B cell (primary cell): ENCODE measurements at places on chromosomes 11 and 22. TPM values are rescaled to one million over a fixed set of nuclear protein-coding genes. Genes with fewer than 3 reads are reported as not detected.

The NFAM1 gene
- polyA plus RNA-seq = 0.29 and 0.52 TPM in 2 replicates

The ADORA2A gene
- polyA plus RNA-seq = 30.5 and 32.4 TPM in 2 replicates

The BEST1 gene
- polyA plus RNA-seq = 0.07 and 0.42 TPM in 2 replicates

The PPP1R14B gene
- polyA plus RNA-seq = 35.9 and 51.0 TPM in 2 replicates

The DGCR6L gene
- 24.3 and 33.4 TPM in 2 replicates for polyA plus RNA-seq

The LRRC74B gene
- polyA plus RNA-seq = 0.01 TPM in 1 of 2 replicates, not detected in the other

The SH3BP1 gene
- polyA plus RNA-seq = 61.0 and 69.7 TPM in 2 replicates

The TYR gene
- polyA plus RNA-seq = not detected in 2 replicates

DNA sequence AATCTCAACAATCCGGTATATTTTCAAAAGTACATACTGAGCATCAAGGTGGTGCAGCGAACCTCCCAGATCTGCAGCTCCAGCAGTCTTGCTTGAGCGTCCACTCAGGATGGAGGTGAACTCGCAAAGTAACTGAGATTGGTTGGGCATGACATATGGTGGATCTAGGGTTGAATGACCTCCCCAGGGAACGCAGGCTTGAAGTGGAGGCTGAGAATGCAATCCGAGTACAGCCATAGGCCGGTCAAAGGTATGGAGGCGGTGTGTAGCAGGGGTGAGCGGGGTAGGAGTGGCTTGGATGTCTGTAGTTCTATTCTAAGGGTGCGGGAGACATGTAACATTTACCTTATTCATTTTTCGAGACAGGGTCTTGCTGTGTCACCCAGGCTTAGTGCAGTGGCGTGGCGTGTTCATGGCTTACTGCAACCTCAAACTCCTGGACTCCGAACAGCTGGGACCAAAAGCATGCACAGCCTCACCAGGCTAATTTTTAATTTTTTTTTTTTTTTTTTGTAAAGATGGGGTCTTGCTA is 631 bp upstream of the C22orf39 start:
- H3K36me3 ChIP-seq = peaks cover 44% of the 10 kb centered on the region
- peak overlapping the region; percentile 80 for H3K4me3 ChIP-seq
- H3K27me3 ChIP-seq = no peaks in the 10 kb centered on the region
- peak overlapping the region; percentile 96 for H3K27ac ChIP-seq
- H3K4me1 ChIP-seq = peaks cover 16% of the 10 kb centered on the region

- no peaks in the 10 kb centered on the region for H3K27me3 ChIP-seq
- no peak overlapping the region for H3K27ac ChIP-seq
- H3K4me1 ChIP-seq = no peaks in the 10 kb centered on the region
- DNase-seq = peak; percentile 65
- peaks cover 7% of the 10 kb centered on the region for H3K36me3 ChIP-seq
Measured at GRCh38 chr11:77619576-77620198, 17.9 kb downstream of the CLNS1A start.

DNA sequence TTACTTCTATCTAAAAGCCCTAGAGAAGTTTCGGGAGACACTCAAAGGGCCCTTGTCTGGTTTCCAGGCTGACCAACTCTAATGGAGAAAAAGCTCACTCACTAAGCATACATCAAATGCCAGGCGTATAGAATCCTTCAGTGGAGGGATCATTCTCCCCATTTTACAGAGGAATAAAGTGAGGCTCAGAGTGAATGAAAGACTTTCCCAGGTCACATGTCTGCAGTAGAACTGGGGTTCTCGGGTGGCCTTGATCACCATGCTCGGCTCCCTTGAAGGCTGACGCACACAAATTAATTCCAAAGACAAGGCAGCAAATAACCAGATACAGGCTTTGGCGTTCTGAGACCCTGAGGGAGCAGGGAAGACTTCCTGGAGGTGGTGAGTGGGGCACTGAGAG is 60.0 kb downstream of the THAP12 start:
- no peak overlapping the region for H3K4me3 ChIP-seq
- peaks cover 33% of the 10 kb centered on the region for H3K27me3 ChIP-seq
- H3K4me1 ChIP-seq = no peaks in the 10 kb centered on the region
- no peak for DNase-seq
- H3K36me3 ChIP-seq = no peaks in the 10 kb centered on the region

DNA sequence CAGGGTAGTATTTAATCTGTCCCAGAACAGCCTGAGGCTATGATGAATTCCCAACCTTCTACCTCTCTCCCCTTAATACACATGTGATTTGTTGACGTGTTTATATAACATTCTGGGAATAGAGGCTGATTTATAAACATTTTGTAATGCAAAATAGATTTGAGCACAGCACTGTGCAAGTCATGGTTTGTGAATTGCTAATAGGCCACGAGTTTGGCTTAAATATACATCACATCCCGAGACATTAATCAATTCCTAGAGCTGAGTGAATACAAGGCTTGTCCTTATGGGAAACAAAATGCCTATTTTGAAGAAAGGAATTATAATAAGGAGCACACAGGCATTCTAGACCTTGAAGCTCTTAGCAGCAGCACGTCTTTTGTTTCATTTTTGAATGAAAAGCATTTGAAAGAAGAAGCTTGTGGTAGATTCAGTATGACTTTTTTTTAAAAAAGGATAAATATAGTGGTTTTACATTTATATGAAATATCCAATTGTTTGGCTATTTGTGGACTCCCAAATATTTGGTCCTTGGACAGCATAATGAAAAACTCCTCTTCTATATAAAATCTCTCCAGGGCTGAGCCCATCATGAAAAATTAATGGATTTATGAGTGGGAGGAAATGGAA is 116.4 kb downstream of the SLC17A6 start:
- no peak overlapping the region for H3K27ac ChIP-seq
- no peaks in the 10 kb centered on the region for H3K4me1 ChIP-seq
- no peaks in the 10 kb centered on the region for H3K36me3 ChIP-seq
- H3K27me3 ChIP-seq = no peaks in the 10 kb centered on the region
- no peak overlapping the region for H3K4me3 ChIP-seq

DNA sequence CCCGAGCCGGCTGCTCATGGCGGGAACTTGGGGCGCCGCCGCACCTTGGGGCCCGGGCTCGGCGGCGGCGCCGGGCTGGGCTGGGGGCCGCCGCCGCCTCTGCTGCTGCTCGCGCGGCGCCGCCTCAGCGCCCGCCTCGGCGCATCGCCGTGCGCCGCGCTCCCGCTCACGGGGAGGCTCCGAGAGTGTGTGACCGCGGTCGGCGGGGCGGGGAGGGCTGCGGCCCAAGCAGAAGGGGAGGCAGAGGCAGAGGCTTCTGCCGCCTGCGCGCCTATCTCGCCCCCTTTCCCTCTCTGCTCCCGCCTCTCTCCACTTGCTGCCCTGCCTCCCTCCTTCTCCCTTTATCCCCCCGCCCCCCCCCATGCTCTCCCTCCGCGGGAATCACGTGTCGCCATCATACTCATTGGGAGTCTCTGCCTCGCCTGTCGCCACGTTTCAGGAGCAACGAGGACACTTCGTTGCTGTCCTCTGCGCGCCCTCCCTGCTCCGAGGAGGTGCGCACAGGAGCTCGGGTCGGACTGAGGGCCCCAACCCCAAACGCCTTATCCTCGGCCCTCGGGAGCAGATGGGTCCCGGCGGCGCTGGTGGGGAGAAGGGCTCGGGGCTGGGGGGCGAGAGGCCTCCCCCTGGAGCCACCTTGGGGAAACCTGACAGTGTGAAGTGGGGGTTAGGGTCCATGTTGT is at the start of gene GUCY1A2:
GUCY1A2 (minus strand) TSS at position 258 of the 683 bp plus-strand sequence. CDS start 421 bp downstream, outside the sequence.
- no peaks in the 10 kb centered on the region for H3K36me3 ChIP-seq
- no peak for DNase-seq
- H3K4me3 ChIP-seq = no peak within 1 kb of the TSS
- H3K27ac ChIP-seq = no peak within 1 kb of the TSS
- no peaks in the 10 kb centered on the region for H3K4me1 ChIP-seq

DNA sequence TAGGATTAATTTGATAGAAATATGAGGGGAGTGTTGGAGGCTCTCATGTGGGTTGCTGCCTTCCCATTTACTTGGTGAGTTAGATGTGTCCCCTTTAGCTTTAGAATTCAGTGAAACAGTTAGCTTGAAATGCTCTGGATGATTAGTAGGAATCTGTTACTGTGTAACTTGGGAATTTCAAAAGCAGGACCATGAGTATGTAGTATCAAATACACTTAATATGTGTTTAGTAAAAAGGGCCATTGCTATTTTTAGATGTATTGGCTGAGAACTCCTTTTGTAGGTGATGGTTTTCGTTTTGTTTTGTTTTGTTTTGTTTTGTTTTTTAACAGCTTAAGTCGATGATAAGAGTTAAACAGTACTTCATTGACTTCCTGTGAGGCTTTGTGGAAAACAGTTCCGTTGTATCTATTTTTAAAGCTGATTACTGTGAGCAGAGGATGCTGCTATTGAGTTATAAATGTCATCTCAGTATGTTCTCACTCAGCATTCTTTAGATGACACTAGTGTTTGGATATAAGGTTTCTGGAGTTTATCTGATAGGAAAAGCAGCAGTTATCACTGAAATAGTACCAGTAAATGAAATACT is 53.5 kb downstream of the MCAM start:
- peak overlapping the region; percentile 8 for H3K27ac ChIP-seq
- peaks cover 51% of the 10 kb centered on the region for H3K4me1 ChIP-seq
- H3K4me3 ChIP-seq = peak overlapping the region; percentile 10
- H3K27me3 ChIP-seq = no peaks in the 10 kb centered on the region

DNA sequence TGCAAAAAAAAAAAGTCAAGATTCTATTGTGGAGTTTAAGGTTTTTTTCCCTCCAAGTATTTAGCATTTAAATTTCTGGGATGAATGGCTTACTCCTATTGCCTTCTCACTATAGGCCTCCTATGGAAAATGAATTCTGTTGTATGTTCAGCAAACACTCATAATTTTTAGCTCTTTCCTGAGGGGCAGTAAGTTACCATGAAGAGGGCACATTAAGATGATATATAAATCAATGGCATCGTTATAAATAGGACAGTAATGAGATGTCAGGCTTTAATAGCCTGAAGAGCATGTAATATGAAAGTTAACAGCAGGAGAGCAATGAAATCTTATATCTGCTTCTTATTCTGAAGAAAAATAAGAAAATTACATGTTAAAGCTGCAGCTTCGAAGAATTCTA is 32.9 kb downstream of the C11orf87 start:
- H3K27me3 ChIP-seq = no peaks in the 10 kb centered on the region
- no peak for DNase-seq
- no peaks in the 10 kb centered on the region for H3K4me1 ChIP-seq
- no peaks in the 10 kb centered on the region for H3K36me3 ChIP-seq
- H3K4me3 ChIP-seq = no peak overlapping the region
- H3K27ac ChIP-seq = no peak overlapping the region

DNA sequence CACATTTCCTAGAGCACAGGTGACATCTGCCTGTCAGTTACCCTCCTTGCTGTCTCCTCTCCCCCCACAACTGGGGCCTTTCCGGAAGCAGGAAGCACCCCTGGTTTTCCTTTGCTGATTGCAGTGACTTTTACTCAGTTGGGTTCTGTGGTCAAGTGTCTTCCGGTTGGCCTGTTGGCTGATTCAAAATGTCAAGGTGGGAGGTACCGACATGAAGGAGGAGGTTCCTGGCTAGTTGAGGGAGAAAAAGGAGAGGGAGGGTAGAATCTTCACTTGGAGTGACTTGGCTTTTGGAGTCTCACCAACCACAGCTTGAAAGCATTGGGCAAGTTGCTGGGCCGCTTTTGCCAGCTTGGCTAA is 9.3 kb upstream of the ADAMTS15 start:
- peaks cover 4% of the 10 kb centered on the region for H3K4me1 ChIP-seq
- no peak overlapping the region for H3K27ac ChIP-seq
- H3K27me3 ChIP-seq = no peaks in the 10 kb centered on the region
- H3K36me3 ChIP-seq = no peaks in the 10 kb centered on the region
- no peak for DNase-seq

- DNase-seq = no peak
- peak overlapping the region; percentile 67 for H3K4me3 ChIP-seq
- H3K4me1 ChIP-seq = peaks cover 15% of the 10 kb centered on the region
- no peaks in the 10 kb centered on the region for H3K36me3 ChIP-seq
Measured at GRCh38 chr11:9385327-9385899, 961 bp downstream of the IPO7 start.

- H3K4me3 ChIP-seq = no peak overlapping the region
- H3K27me3 ChIP-seq = no peaks in the 10 kb centered on the region
- H3K27ac ChIP-seq = no peak overlapping the region
- H3K4me1 ChIP-seq = no peaks in the 10 kb centered on the region
- DNase-seq = no peak
- H3K36me3 ChIP-seq = no peaks in the 10 kb centered on the region
Measured at GRCh38 chr22:20595461-20595860, 88.1 kb downstream of the MED15 start.

DNA sequence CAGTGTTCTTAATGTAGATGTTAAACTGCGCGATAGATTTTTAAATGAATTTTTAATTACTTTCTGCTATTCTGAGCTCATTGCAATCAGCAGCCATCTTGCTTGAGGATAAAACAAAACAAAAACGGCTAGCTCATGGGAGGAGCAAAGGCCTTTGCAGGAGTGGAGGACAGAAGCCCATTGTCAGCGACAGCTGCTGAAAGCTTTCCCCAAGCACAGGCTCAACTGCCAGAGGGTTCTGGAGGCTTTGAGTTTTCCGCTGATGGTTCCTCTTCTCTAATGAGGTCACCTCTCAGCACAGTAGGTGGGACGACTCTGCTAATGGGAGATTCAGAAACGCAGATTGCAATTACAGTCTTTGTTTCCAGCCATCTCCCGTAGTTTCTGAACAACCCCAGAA is 167.1 kb upstream of the TTC12 start:
- DNase-seq = no peak
- H3K4me1 ChIP-seq = no peaks in the 10 kb centered on the region
- H3K4me3 ChIP-seq = no peak overlapping the region
- H3K27me3 ChIP-seq = no peaks in the 10 kb centered on the region
- H3K27ac ChIP-seq = no peak overlapping the region

GRCh38 chr11:66951927-66952337 is 6.3 kb downstream of the PC start:
- no peaks in the 10 kb centered on the region for H3K27me3 ChIP-seq
- H3K36me3 ChIP-seq = no peaks in the 10 kb centered on the region
- H3K4me1 ChIP-seq = peaks cover 3% of the 10 kb centered on the region
- H3K27ac ChIP-seq = no peak overlapping the region

DNA sequence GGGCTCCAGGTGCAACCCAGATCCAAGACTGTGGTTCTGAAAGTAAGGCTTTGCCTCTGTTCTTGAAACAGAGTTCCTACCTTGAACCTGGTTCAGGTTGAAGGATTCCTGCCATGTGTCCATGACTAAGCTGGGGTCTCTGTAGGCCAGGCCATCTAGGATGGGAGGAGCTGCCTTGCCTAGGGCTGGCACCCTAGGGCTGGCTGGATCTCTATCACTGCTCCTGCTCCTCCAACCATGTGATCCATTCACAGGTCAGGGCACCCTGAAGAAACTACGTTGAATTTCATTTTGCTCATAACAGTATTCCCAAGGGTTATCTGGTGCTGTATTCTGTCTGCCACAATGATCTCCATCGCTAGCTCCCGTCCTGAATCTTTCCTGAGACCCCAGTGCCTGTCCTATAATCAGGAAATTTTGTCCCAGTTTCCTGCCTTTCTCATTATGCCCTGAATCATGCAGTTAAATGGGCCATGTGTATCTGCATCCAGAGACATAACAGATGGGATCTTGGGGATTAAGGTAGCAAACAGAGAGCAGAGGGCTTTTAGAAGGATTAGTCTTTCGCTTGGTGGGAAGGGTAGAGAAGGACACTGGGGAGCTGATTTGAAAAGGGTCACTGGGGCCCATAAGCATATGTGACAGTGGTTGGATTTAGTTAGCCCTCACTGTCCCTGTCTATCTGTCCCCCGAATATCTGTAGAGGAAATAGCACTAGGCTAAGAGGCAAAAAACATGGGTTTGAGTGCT is 98.2 kb upstream of the MTMR2 start:
- H3K27me3 ChIP-seq = no peaks in the 10 kb centered on the region
- no peak overlapping the region for H3K27ac ChIP-seq
- DNase-seq = no peak
- H3K36me3 ChIP-seq = no peaks in the 10 kb centered on the region
- H3K4me3 ChIP-seq = no peak overlapping the region
